ENCODE measurements at places on chromosomes 2 and 18. TPM values are rescaled to one million over a fixed set of nuclear protein-coding genes. Genes with fewer than 3 reads are reported as not detected.

- H3K27me3 ChIP-seq: peaks cover 6% of the 10 kb centered on the region
- H3K27ac ChIP-seq: no peak overlapping the region
- peaks cover 61% of the 10 kb centered on the region for H3K4me1 ChIP-seq
- no peak overlapping the region for H3K4me3 ChIP-seq
- no peaks in the 10 kb centered on the region for H3K36me3 ChIP-seq
- DNase-seq: no peak
Measured at GRCh38 chr2:37869771-37870170, 55.3 kb upstream of the RMDN2 start.

DNA sequence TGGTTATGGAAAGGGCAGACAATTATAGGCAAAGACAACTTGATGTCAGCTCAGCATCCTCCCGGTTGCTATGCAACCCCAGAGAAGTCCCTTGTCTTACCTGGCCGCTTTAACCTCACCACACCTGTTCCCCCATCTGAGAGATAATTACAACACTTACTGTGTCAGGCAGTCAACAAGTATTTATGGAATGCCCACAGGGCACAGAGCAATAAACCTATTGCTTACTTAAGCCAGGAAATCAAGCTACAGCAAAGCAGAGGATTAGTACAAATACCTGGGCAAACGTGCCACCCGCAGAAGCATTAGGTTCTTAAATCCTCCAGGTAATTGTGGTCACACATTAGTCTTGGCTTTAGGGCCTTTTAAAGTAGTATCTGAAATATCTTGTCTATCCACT is 320.4 kb upstream of the REV1 start:
- no peak overlapping the region for H3K4me3 ChIP-seq
- no peak for DNase-seq
- no peaks in the 10 kb centered on the region for H3K36me3 ChIP-seq
- H3K4me1 ChIP-seq: peaks cover 28% of the 10 kb centered on the region
- H3K27ac ChIP-seq: no peak overlapping the region

- H3K36me3 ChIP-seq: peaks cover 4% of the 10 kb centered on the region
- H3K27ac ChIP-seq: no peak overlapping the region
- peaks cover 18% of the 10 kb centered on the region for H3K4me1 ChIP-seq
- no peak for DNase-seq
- no peaks in the 10 kb centered on the region for H3K27me3 ChIP-seq
- H3K4me3 ChIP-seq: no peak overlapping the region
Measured at GRCh38 chr2:223856021-223856420, 18.6 kb upstream of the AP1S3 start.

Gene AQP4
- 1.7 TPM for total RNA-seq

Gene TOGARAM2
- total RNA-seq: 0.98 TPM

GRCh38 chr18:76445741-76446232 is 49.3 kb downstream of the ZNF516 start:
- H3K4me1 ChIP-seq: peaks cover 41% of the 10 kb centered on the region
- peak overlapping the region; percentile 65 for H3K27ac ChIP-seq
- H3K4me3 ChIP-seq: no peak overlapping the region
- H3K27me3 ChIP-seq: no peaks in the 10 kb centered on the region
